IMR-90 (cell line): ENCODE measurements at places on chromosomes 6 and 20. TPM values are rescaled to one million over a fixed set of nuclear protein-coding genes. Genes with fewer than 3 reads are reported as not detected.

Gene SLPI
- not detected in 2 replicates for polyA plus RNA-seq

Gene WFDC10B
- polyA plus RNA-seq = not detected in 2 replicates

Gene BMP7
- polyA plus RNA-seq = not detected in 2 replicates

Gene OVOL2
- polyA plus RNA-seq = not detected in 2 replicates

Gene GSTA2
- not detected in 2 replicates for polyA plus RNA-seq

Gene DDO
- polyA plus RNA-seq = 0.13 and 0.15 TPM in 2 replicates

Gene MEP1A
- polyA plus RNA-seq = not detected in 2 replicates

Gene REM1
- not detected in 2 replicates for polyA plus RNA-seq

Gene ADGB
- polyA plus RNA-seq = not detected in 2 replicates

Gene PROKR2
- polyA plus RNA-seq = not detected in 2 replicates

Gene SLCO4A1
- 1.1 and 1.5 TPM in 2 replicates for polyA plus RNA-seq

Gene RAMACL
- polyA plus RNA-seq = 0.17 and 0.46 TPM in 2 replicates

Gene HELZ2
- 10.6 and 12.2 TPM in 2 replicates for polyA plus RNA-seq

Gene TFAP2A
- 7.1 and 8.6 TPM in 2 replicates for polyA plus RNA-seq

Gene TTBK1
- 0.01 and 0.02 TPM in 2 replicates for polyA plus RNA-seq

Gene KHDC3L
- not detected in 2 replicates for polyA plus RNA-seq

Gene SLC22A3
- not detected in 2 replicates for polyA plus RNA-seq

Gene MYBL2
- polyA plus RNA-seq = 12.4 and 13.2 TPM in 2 replicates

Gene SOBP
- 0.60 and 0.99 TPM in 2 replicates for polyA plus RNA-seq

Gene TMEM74B
- polyA plus RNA-seq = 0.03 TPM in 1 of 2 replicates, not detected in the other

Gene ENTPD6
- polyA plus RNA-seq = 98.4 and 98.6 TPM in 2 replicates

Gene HLA-F
- not detected in 2 replicates for polyA plus RNA-seq

Gene TBC1D32
- polyA plus RNA-seq = 2.6 and 3.0 TPM in 2 replicates

Gene BMP6
- 0.19 TPM in 2 replicates for polyA plus RNA-seq

Gene LRRC1
- 4.3 and 5.1 TPM in 2 replicates for polyA plus RNA-seq

Gene TAPBP
- 62.5 and 63.3 TPM in 2 replicates for polyA plus RNA-seq

Gene SPATA25
- 0.36 and 1.0 TPM in 2 replicates for polyA plus RNA-seq

Gene XKR7
- polyA plus RNA-seq = not detected in 2 replicates

Gene TMEM170B
- polyA plus RNA-seq = 0.07 and 0.10 TPM in 2 replicates

Gene C20orf141
- 0.53 and 0.91 TPM in 2 replicates for polyA plus RNA-seq

Gene PPP1R14C
- not detected in 2 replicates for polyA plus RNA-seq

Gene C6orf58
- 0.09 TPM in 1 of 2 replicates, not detected in the other for polyA plus RNA-seq

Gene STMN3
- polyA plus RNA-seq = 62.3 and 67.4 TPM in 2 replicates

Gene BPIFB1
- polyA plus RNA-seq = not detected in 2 replicates

Gene METTL24
- polyA plus RNA-seq = not detected in 2 replicates

Gene TOP1
- 14.7 and 21.5 TPM in 2 replicates for polyA plus RNA-seq

Gene SLC24A3
- not detected in 2 replicates for polyA plus RNA-seq

Gene CYP39A1
- 0.03 TPM in 1 of 2 replicates, not detected in the other for polyA plus RNA-seq

Gene DNPH1
- 47.8 and 58.0 TPM in 2 replicates for polyA plus RNA-seq

Gene GSTA3
- not detected in 2 replicates for polyA plus RNA-seq

Gene PLTP
- 53.5 and 55.8 TPM in 2 replicates for polyA plus RNA-seq

Gene CDH22
- polyA plus RNA-seq = not detected in 2 replicates

Gene TREM1
- polyA plus RNA-seq = not detected in 2 replicates

Gene HLA-G
- polyA plus RNA-seq = not detected in 2 replicates

Gene BTBD3
- polyA plus RNA-seq = 21.2 and 22.7 TPM in 2 replicates

Gene C6orf132
- polyA plus RNA-seq = 1.7 and 1.8 TPM in 2 replicates

Gene UNC5CL
- not detected in 2 replicates for polyA plus RNA-seq

Gene SRMS
- not detected in 2 replicates for polyA plus RNA-seq

Gene MYCT1
- polyA plus RNA-seq = 0.79 and 0.89 TPM in 2 replicates

Gene HTR1B
- polyA plus RNA-seq = 0.24 and 0.27 TPM in 2 replicates

Gene SULF2
- polyA plus RNA-seq = 0.55 and 0.77 TPM in 2 replicates

Gene TMC2
- polyA plus RNA-seq = not detected in 2 replicates

Gene RPL10A
- polyA plus RNA-seq = 3,153 and 3,261 TPM in 2 replicates

Gene FRK
- polyA plus RNA-seq = under 0.01 and 0.02 TPM in 2 replicates

Gene EPM2A
- 2.1 and 2.4 TPM in 2 replicates for polyA plus RNA-seq
